GM12865 (cell line): ENCODE measurements at places on chromosomes 4 and X.

DNA sequence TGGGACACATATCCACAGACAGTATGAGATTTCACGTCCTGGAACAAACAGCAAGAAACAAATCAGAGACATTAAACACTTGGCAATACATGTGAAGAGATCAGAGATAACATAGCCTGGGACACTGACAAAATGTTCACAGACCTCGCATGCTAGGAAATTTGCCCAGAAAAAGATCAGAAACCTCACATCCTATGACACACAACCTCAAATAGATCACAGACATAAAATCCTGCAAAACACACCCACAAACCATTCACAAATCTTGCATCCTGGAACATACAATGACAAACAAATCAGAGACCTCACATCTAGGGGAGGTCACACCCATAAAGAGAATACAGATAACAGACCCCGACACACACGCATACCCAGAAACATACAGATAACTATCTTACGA is 18.0 kb downstream of the SUV39H1 start:
- DNase-seq, result no peak

DNA sequence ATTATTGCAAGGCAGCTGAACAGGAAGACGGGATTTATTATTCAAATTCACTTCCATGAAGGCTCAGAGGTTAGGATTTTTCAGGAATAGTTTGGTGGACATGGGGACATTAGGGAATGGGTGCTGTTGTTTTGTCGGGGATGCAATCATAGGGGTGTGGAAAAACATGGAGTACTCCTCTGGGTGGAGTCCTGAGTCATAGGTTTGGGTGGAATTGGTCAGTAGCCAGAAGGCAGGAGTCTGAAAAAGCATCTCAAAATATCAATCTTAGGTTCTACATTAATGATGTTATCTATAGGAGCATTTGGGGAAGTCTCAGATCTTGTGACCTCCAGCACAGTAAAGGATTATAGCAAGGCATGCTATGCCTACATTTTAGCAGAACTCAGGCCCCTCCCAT is 14.5 kb upstream of the ETNPPL start:
- no peak for DNase-seq

DNA sequence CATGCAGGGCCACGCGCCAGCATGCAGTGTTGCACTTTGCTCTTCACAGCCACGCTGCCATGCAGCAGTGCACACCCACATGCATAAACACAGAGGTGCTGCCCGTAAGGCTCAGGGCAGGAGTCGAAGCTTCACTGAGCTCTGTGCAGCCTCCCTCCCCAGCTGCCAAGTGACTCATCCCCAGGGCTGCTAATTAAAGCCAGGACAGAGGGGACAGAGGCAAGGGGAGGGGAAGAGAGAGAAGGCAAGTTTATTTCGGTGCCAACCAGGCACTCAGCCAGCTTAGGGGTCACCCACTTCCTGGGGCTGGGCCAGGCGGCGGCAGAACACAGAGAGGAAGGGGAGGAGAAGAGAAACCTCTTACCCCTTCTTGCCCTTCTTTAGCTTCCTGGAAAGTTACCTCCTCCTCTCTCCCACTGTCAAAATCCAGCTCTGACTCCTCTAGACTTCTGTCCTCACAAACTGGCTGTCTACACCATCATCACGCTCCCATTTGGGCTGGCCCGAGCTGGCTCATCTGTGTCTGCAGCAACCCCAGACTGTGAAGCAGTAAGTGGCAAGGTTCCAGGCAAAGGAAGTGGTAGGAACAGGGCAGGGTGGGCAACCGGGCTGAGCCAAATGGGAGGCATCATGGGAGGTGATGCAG is 6.2 kb upstream of the IQSEC2 start:
- DNase-seq, result peak; percentile 7

- no peak for DNase-seq
These were observed 3.3 kb upstream of the MAGEA8 start for GRCh38 chrX:149877636-149878035.

- no peak for DNase-seq
These were observed 27.2 kb downstream of the FBXO8 start for GRCh38 chr4:174256277-174256713.

DNA sequence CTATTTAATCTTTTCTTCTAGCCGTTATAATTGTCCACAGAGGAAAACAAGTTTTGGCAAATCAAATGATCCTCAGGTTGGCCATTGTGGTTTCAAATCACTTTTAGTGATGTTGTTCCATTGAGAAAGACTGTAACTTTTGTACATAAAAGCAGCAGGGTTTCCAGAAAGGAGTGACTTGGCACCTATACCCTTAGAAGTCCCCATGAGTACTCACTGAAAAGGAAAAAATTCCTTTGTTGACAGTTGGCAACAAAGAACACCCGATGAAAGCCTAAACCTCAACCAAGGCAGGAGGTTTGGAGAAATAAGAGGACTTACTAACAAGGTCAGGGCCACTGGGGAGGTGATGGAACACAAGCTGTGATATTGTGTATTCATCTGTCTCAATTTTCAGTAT is 474.4 kb downstream of the RAPGEF2 start:
- no peak for DNase-seq

DNA sequence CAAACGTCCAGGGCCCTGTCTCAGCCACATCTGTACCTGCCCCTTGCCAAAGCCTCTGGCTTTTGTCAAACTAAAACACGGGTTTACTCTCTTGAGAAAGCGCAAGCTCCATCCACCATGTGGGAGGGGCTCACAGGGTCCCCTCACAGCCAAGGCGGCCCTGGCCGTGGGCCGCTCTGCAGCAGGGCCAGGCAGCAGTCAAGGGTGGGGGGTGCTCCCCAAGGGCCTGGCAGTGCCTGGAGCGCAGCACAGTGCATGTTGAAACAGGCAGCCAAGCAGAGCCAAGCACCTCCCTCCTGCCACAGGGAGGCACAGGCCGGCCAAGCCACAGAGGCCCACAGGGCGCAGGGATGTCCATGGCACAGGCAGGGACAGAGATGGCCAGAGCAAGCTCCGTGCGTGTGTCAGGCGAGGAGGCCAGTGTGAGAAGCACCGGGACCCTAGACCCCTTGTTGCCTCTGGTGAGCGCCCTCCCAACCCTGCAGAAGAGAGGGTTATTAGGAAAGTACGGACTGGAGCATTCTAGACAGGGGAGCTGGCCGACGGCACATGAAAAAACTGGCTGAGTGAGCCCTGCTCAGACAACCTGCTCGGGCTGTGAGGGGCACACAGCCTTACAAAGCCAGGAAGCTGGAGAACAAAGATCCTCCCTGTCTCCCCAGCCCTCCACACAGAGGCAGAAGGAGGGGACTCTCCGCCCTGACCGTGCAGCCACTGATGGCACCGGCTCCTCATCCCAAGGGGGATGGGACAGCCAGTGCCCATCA is 39.0 kb downstream of the FAM53A start:
- no peak for DNase-seq

GRCh38 chr4:174717828-174718227 is 111.2 kb downstream of the GLRA3 start:
- no peak for DNase-seq

GRCh38 chr4:10959586-10959985 is 275.0 kb upstream of the CLNK start:
- DNase-seq, result no peak

GRCh38 chr4:146959692-146960091 is 14.0 kb upstream of the TTC29 start:
- no peak for DNase-seq

DNA sequence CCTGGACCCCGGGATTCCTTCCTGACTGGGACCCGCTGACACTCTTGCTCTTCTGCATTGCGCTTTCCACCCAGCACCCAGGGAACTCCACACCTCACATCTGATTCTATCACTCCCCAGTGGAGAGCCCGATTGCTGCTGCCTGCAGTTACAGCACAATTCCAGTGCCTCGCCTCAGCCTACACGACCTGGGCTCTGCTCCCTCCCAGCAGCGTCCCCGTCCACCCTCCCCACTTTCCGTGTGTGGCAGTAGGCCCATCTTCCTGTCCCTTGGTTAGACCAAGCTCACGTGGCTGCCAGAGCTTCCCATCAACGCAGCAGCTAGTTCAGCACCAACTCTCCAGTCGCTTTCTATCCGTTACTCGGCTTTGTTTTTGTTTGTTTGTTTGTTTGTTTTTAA is 66.6 kb upstream of the SORBS2 start:
- DNase-seq, result no peak

DNA sequence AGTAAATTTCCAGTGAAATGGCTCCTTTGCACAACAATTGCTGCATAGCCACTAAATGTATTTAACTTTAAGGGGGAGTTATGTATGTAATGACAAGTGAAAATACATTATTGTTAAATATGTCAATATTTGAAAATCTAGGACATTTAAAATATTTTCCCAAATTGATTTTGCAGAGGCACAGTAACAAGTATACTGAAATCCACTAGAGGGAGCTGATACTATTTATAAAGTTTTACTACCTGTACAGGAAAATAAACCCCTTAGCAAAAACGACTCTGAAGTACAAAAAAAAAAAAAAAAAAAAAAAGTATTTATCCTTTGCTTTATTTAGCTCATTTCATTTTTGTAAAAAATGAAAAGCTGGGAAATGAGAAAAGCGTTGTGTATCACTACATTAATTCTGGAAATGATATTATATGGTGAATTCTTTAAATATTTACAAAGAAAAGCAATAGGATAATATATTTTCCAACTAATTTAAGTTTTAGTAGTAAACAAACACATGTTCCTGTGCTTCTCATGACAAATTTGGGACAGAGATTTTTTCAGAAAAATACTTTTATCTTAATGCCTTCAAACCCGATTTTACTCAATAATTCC is 727.7 kb downstream of the DMD start:
- no peak for DNase-seq

DNA sequence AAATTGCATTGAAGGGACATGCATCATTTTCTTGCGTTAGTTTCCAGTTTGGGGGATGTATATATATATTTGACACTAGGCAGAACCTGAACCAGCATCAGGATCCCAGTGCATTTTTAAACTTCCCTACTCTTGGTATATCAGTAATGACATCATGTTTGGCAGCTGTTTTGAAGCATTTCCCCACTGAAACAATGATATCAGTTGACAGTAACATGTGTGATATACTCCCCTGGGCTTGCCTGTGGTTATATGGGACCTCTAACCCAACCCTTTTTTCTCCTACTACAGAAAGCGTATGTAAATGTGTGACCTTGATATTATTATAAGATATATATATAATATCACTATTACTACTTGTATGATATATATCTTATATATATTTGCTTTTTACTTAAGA is 225.9 kb upstream of the CASK start:
- DNase-seq, result no peak

- DNase-seq, result no peak
These were observed 10.1 kb upstream of the AMBN start for GRCh38 chr4:70581980-70582379.

DNA sequence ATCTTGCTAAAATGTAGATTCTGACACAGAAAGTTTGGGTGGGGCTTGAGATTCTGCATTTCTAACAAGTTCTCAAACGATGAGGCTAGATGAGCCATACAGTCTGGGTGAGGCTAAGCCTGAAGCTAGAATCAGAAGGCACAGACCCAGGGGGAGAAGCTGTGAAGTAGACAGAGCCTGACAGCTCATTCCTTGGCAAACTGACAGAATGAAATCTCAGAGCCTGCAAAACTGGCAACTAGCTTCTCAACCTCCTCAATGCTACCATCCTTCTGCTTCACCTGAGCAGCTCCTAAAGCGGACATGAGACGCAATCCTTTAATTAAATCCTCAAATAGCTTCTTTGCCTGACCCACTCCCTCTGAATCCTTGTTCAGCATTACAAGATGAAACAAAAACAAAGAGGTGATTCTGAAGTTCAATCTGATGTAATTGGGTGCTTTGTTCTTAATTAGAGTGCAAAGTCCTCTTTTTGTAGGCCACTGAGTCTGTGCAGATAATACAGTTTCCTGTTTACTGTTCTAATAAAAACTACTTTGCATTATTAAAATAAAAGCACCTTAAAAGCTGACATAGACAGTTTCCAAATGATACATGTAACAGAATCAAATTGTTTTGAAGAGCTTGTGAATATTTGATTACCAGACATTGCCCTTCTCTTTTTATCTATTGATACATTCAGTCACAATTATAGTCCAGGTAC is 71.0 kb upstream of the BMP2K start:
- no peak for DNase-seq
